Aorta (tissue), 5 donors: ENCODE measurements at places on chromosomes 2 and 18. TPM values are rescaled to one million over a fixed set of nuclear protein-coding genes. Genes with fewer than 3 reads are reported as not detected.

DNA sequence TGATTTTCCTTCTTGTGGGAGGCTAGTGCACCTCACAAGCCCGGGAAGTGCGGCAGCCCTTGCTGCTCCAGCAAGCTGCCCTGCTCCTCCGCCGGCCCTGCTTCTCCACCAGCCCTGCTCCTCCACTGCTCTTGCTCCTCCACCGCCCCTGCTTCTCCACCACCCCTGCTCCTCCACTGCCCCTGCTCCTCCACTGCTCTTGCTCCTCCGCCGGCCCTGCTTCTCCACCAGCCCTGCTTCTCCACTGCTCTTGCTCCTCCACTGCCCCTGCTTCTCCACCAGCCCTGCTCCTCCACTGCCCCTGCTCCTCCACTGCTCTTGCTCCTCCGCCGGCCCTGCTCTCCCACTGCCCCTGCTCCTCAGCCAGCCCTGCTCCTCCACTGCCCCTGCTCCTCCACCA lies 95.6 kb downstream of the NDUFA10 start:
- DNase-seq = peak; percentile 51
- H3K27me3 ChIP-seq = no peaks in the 10 kb centered on the region
- H3K4me1 ChIP-seq = no peaks in the 10 kb centered on the region
- H3K4me3 ChIP-seq = no peak overlapping the region

TFCP2L1 gene
- total RNA-seq = 0.69 TPM

GRCh38 chr2:231204581-231204980 lies 6.2 kb downstream of the ARMC9 start:
- DNase-seq = no peak
- H3K4me3 ChIP-seq = no peak overlapping the region
- no peaks in the 10 kb centered on the region for H3K27me3 ChIP-seq
- H3K36me3 ChIP-seq = peaks cover 12% of the 10 kb centered on the region

DNA sequence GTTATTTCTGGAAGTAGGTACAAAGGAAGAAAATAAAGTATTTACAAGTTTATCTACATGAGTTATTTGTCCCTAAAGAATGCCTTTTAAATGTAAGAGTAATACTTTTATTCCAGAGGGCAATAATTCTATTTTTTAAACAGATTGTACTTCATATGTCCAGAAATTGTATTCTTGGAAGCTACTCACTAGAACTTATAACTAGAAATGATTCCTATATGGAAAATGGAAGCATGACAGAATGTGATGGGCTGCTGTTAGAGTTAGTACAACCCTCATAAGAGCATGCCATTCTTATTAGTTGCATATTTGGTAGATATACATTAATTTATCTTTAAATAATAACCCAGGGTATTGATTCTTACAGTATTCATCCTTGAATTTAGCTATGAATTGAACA lies 362.0 kb downstream of the FSIP2 start:
- DNase-seq = no peak
- no peaks in the 10 kb centered on the region for H3K4me1 ChIP-seq
- H3K4me3 ChIP-seq = no peak overlapping the region
- no peaks in the 10 kb centered on the region for H3K27me3 ChIP-seq
- H3K36me3 ChIP-seq = no peaks in the 10 kb centered on the region

DUSP28 gene
- 2.1 TPM for total RNA-seq

- no peak overlapping the region for H3K27ac ChIP-seq
- H3K4me3 ChIP-seq = no peak overlapping the region
- no peaks in the 10 kb centered on the region for H3K27me3 ChIP-seq
Observed at GRCh38 chr2:16334366-16334765, 331.3 kb downstream of the CYRIA start.

- H3K27me3 ChIP-seq = no peaks in the 10 kb centered on the region
- H3K36me3 ChIP-seq = no peaks in the 10 kb centered on the region
- H3K4me3 ChIP-seq = no peak overlapping the region
- DNase-seq = peak; percentile 21
- H3K4me1 ChIP-seq = no peaks in the 10 kb centered on the region
Observed at GRCh38 chr2:238131761-238132462, 6.6 kb upstream of the KLHL30 start.

IL1R2 gene
- total RNA-seq = 38.3 TPM

- H3K4me1 ChIP-seq = no peaks in the 10 kb centered on the region
- H3K27me3 ChIP-seq = no peaks in the 10 kb centered on the region
- peak within 1 kb of the TSS; percentile 93 for H3K27ac ChIP-seq
- H3K4me3 ChIP-seq = peak within 1 kb of the TSS; percentile 91
- peak; percentile 97 for DNase-seq
Observed at GRCh38 chr2:61470965-61471904, at the start of gene USP34. Gene USP34, minus strand, starts transcription at chr2:61471087. Its CDS starts 395 bp downstream, at chr2:61470692.

DNA sequence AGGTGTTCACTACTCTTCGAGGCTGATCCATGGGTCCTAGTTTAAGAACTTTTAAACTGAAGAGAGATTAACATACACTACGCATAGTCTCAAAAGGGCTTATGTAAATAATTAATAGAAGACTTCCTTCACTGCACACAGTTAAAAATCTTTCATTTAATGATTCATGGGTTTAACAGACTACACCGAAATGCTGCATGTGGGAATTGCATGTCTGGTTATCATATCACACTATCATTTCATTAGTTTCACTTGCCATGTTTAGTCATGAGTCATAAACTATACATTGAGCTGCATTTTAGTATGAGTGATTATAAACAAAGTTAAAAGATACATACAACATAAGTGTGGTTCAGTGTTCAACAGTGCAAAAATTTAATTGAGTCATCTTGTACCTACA lies 31.2 kb downstream of the GLS start:
- peaks cover 2% of the 10 kb centered on the region for H3K4me1 ChIP-seq
- H3K36me3 ChIP-seq = peaks cover 2% of the 10 kb centered on the region
- no peak overlapping the region for H3K4me3 ChIP-seq
- no peaks in the 10 kb centered on the region for H3K27me3 ChIP-seq
- no peak for DNase-seq

DNA sequence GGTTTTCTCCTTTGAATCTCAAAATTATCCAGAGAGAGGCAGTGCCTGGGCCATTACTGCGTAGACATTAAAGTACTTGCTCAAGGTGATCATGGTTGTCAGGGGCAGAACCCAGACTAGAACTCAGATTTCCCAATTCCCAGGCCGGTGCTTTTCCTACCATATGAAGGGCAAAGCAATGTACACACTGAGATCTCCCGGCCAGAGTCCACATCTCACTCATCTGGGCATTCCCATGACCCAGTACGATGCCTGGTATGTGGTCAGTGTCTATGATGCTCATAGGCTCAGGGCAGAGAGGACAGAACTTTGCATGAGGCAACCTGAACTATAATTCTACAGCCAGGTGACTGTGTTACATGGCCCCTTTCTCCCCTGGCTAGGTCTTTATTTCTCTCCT lies 531.4 kb downstream of the TDRD15 start:
- no peaks in the 10 kb centered on the region for H3K36me3 ChIP-seq
- H3K4me1 ChIP-seq = no peaks in the 10 kb centered on the region
- no peak for DNase-seq
- no peak overlapping the region for H3K4me3 ChIP-seq

GRCh38 chr18:41949206-41949920 lies 5.7 kb upstream of the PIK3C3 start:
- no peaks in the 10 kb centered on the region for H3K36me3 ChIP-seq
- H3K27ac ChIP-seq = no peak overlapping the region
- DNase-seq = no peak
- no peaks in the 10 kb centered on the region for H3K27me3 ChIP-seq
- H3K4me3 ChIP-seq = no peak overlapping the region

- no peaks in the 10 kb centered on the region for H3K4me1 ChIP-seq
- H3K4me3 ChIP-seq = no peak overlapping the region
- no peaks in the 10 kb centered on the region for H3K36me3 ChIP-seq
- H3K27me3 ChIP-seq = no peaks in the 10 kb centered on the region
Observed at GRCh38 chr18:3345452-3345851, 83.5 kb downstream of the MYL12B start.

GRCh38 chr18:24964216-24964615 lies 387.8 kb downstream of the ZNF521 start:
- DNase-seq = no peak
- H3K36me3 ChIP-seq = no peaks in the 10 kb centered on the region
- no peak overlapping the region for H3K27ac ChIP-seq
- no peaks in the 10 kb centered on the region for H3K27me3 ChIP-seq

C2orf66 gene
- total RNA-seq = 0.30 TPM

DNA sequence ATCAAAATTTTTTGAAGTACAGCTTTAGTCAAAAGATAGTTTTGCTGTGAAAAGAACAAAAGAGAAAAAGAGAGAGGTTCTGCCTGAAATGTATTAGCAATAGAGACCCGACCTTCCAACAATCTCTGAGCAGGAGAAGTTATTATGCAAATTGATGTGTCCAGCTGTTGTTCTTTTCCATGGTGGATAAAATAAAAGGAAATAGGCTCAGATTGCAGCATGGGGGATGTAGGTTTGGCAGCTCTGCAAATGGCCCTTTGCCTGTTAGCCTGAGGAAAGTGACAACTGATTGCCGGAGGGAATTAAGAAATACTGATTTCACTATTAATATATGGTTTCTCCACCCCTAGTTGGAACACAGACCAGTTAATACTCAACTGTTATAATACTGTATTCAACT lies 1283.2 kb upstream of the NXPH2 start:
- DNase-seq = no peak
- H3K4me1 ChIP-seq = no peaks in the 10 kb centered on the region
- H3K27me3 ChIP-seq = no peaks in the 10 kb centered on the region
- H3K4me3 ChIP-seq = no peak overlapping the region

ITGA4 gene
- total RNA-seq = 23.9 TPM

GRCh38 chr2:102053096-102053495 lies 61.3 kb downstream of the IL1R2 start:
- no peak overlapping the region for H3K4me3 ChIP-seq
- no peak for DNase-seq
- no peaks in the 10 kb centered on the region for H3K36me3 ChIP-seq
- H3K27me3 ChIP-seq = no peaks in the 10 kb centered on the region

DSC1 gene
- total RNA-seq = not detected

- no peak overlapping the region for H3K4me3 ChIP-seq
- no peak for DNase-seq
- no peaks in the 10 kb centered on the region for H3K27me3 ChIP-seq
Observed at GRCh38 chr18:77062518-77063003, 70.0 kb downstream of the MBP start.

- no peak for DNase-seq
- H3K4me1 ChIP-seq = no peaks in the 10 kb centered on the region
- no peak overlapping the region for H3K4me3 ChIP-seq
Observed at GRCh38 chr18:51235009-51235789, 37.7 kb upstream of the MEX3C start.

- no peak overlapping the region for H3K27ac ChIP-seq
- H3K27me3 ChIP-seq = no peaks in the 10 kb centered on the region
- DNase-seq = no peak
Observed at GRCh38 chr2:174605687-174606086, 8.1 kb upstream of the WIPF1 start.

GRCh38 chr2:196725218-196725617 lies 74.3 kb downstream of the GTF3C3 start:
- H3K4me3 ChIP-seq = no peak overlapping the region
- DNase-seq = no peak
- H3K36me3 ChIP-seq = no peaks in the 10 kb centered on the region
- H3K4me1 ChIP-seq = no peaks in the 10 kb centered on the region
- H3K27ac ChIP-seq = no peak overlapping the region
- no peaks in the 10 kb centered on the region for H3K27me3 ChIP-seq

GRCh38 chr2:25566694-25567093 lies 106.7 kb downstream of the DTNB start:
- no peaks in the 10 kb centered on the region for H3K36me3 ChIP-seq
- peak; percentile 70 for DNase-seq
- no peak overlapping the region for H3K27ac ChIP-seq
- no peaks in the 10 kb centered on the region for H3K4me1 ChIP-seq
- H3K27me3 ChIP-seq = no peaks in the 10 kb centered on the region

DNA sequence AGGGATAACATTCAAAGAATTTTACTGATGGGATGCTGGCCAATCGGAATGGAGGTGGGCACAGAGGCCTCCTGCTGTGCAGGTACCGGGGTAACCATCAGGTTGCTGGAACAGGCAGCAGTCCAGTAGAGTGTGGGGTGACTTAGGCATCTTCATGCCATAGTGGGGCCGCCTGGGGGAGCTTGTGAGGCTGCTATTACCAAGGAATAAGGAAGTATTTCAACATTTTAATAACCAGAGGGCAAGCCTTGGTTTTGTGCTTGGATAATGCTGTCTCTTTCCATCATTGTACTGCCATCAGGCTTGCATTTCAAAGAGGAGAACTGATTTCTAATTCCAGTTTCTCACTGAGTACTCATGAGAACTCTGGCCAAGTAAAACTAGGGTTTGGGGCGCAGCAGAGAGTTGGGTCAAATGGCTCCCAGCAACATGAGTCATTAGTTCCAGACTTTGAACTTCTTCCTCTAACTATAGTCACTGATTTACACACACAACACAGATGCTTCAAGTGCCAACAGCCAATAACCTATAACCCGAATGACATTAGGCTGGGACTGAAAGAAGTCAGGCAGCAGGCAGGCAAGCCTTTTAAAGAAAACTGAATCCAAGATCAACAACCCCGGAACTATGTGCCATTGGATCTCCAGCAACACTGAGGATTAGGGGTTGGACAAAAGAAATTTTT lies 56.1 kb upstream of the FHL2 start:
- H3K27me3 ChIP-seq = no peaks in the 10 kb centered on the region
- DNase-seq = peak; percentile 57
- H3K27ac ChIP-seq = no peak overlapping the region
- no peaks in the 10 kb centered on the region for H3K4me1 ChIP-seq

SRSF7 gene
- 125 TPM for total RNA-seq

- H3K4me1 ChIP-seq = peaks cover 4% of the 10 kb centered on the region
- H3K4me3 ChIP-seq = no peak overlapping the region
Observed at GRCh38 chr18:2994603-2995432, 18.1 kb downstream of the LPIN2 start.

DNA sequence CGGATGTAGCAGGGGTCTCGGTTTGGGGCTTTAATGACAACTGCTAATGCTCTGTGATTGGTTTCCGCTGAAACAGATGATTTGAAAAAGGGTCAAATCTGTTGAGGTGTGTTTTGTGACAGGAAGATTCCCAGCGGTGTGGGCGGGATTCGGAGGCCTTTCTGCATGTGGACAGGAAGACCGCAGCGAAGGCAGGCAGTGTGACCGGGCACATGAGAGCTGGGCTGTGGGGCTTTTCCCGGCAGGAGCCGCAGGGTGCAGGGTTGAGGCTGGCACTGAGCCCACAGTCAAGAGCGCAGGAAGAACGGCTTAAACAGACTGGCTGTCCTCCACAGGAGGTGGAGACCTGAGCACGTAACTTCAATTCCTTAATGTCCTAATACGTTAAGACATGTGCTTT lies 180.0 kb upstream of the TPO start:
- no peaks in the 10 kb centered on the region for H3K36me3 ChIP-seq
- H3K4me3 ChIP-seq = no peak overlapping the region
- H3K27ac ChIP-seq = no peak overlapping the region
- no peaks in the 10 kb centered on the region for H3K27me3 ChIP-seq

DNA sequence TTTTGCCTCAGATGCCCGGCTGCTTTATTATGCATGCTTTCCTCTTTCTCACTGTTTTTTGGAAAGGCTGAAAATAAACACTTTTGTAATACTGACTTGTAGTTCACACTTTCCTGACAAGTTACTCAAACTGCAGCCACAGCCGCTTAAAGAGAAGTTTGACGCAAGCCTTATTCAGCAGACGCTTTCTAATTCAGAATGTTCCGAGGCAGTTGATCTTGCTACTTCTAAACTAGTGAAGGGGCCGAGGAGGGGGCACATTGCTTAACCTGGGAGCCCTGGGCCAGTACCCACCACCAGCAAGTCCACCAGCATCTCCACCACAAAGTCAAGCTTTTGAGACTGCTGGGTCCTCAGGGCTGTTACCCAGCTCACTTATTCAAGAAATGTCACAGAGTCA lies 71.8 kb upstream of the SPRED2 start:
- no peaks in the 10 kb centered on the region for H3K4me1 ChIP-seq
- no peak overlapping the region for H3K4me3 ChIP-seq
- no peaks in the 10 kb centered on the region for H3K36me3 ChIP-seq
